A549 treated with dexamethasone at 1 μM for 4 hours (cell line): ENCODE measurements at places on chromosomes 2 and 18. TPM values are rescaled to one million over a fixed set of nuclear protein-coding genes. Genes with fewer than 3 reads are reported as not detected.

Gene FN1
- total RNA-seq = 192 to 270 TPM (median 224 TPM) in 5 replicates

Gene RAD51AP2
- total RNA-seq = not detected in 5 replicates

Gene SLC39A10
- total RNA-seq = 15.2 to 23.4 TPM (median 21.6 TPM) in 5 replicates

Gene DAW1
- total RNA-seq = 2.3 to 3.0 TPM (median 2.4 TPM) in 5 replicates

Gene MSTN
- 0.02 TPM in 1 of 5 replicates, not detected in the others for total RNA-seq
